SW480 (cell line): ENCODE measurements at places on chromosomes 2 and 18.

GRCh38 chr2:183837157-183837556, 712.9 kb downstream of the NUP35 start:
- no peak for DNase-seq

DNA sequence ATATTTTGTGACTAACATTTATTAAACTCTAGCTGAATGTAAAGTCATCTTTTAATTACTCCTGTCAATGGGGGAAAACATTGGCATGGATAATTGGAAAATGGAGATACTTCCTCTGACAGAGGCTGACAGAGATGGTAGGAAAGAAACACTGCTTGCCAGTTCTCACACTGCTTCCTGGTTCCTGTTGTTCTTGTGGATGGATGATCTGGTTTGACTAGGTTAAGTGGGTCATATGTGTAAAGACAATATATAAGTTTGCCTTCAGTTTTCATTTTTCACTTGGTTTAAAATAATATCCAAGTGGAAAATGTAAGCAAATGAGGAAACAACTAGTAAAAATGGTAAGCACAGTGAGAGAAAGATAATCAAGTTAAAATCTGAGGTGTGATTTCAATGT, 188.8 kb upstream of the CWC22 start:
- DNase-seq = no peak

GRCh38 chr2:10240911-10241610, 61.6 kb upstream of the HPCAL1 start:
- no peak for DNase-seq

DNA sequence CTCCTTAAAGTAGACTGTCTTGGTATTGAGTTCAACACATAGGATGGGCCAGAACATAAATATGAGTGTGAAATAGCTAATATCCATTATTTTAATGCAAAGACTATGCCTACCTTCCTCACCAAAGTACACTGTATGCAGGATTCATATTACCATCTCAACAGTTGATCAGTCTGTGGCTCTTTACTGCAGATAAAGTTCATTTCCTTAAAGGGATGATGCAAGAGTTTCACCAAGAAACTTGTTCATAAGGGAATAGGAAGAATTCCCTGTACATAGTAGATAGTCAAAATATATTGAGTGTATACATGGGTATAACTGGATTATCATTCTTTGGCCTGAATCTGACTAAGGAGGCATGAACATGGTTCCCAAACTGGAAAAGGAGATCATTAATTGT, 35.0 kb downstream of the MARS2 start:
- no peak for DNase-seq

- DNase-seq = peak; percentile 56
These were observed 13.7 kb upstream of the RALB start for GRCh38 chr2:120238728-120239487.
